Activated T-helper 2 cell treated with anti-CD3 and anti-CD28 coated beads, Interferon-gamma antibody, Interleukin-2, Interleukin-4, amounts not matched to agents 10 μg/mL and 5 μg/mL and 100 μg/mL, durations not matched to agents 14 hours and 24 hours and 36 hours (primary cell): ENCODE measurements at places on chromosomes 2 and 18. TPM values are rescaled to one million over a fixed set of nuclear protein-coding genes. Genes with fewer than 3 reads are reported as not detected.

GRCh38 chr2:66364495-66365333 is 70.2 kb upstream of the MEIS1 start:
- no peak overlapping the region for H3K27ac ChIP-seq
- H3K4me3 ChIP-seq = no peak overlapping the region
- no peak for DNase-seq
- H3K36me3 ChIP-seq = no peaks in the 10 kb centered on the region
- H3K27me3 ChIP-seq = no peaks in the 10 kb centered on the region
- H3K4me1 ChIP-seq = no peaks in the 10 kb centered on the region

DNA sequence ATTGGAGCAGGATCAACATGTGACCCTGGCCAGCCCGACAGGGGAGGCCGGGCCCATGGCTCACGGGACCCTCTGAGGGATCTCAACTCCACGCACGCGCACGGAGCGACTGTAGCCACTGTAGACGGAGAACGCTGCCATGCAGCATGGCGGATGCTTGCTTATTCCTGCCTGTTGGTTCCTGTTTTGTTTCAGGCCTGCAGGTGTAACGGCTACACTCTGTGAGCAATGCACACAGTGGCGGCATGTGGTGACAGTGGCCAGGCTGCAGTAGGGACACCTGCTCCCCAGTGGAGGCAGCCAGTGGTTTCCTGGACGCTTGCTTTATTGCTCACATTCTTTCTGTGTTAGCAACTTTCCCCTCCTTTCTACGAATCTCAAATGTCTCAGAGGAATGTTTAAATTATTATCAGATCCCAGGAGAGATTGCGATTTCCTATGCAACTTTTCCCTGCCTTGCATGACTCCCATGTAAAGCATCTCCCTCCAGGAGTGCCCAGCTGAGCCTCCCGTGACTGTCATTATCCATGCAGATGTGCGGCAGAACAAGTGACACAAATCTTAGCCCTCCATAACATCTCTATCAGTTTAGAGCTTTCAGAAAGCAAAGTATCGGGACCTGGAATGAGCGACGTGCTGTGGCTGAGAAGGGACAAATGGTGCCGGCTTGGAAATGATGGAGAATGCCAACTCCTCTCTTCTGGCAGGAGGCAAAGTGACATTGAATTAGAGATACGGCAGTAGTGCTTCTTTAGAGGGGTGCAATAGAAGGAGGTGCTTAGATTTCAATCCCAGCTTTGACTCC is 209.7 kb downstream of the ASB1 start:
- DNase-seq = no peak
- H3K27me3 ChIP-seq = peaks cover 2% of the 10 kb centered on the region
- no peaks in the 10 kb centered on the region for H3K36me3 ChIP-seq

Gene LINC00305
- not detected in 2 replicates for total RNA-seq

GRCh38 chr2:241514553-241514952 is 6.2 kb upstream of the STK25 start:
- H3K27me3 ChIP-seq = peaks cover 4% of the 10 kb centered on the region
- H3K4me3 ChIP-seq = no peak overlapping the region
- no peaks in the 10 kb centered on the region for H3K36me3 ChIP-seq
- H3K4me1 ChIP-seq = peaks cover 18% of the 10 kb centered on the region

DNA sequence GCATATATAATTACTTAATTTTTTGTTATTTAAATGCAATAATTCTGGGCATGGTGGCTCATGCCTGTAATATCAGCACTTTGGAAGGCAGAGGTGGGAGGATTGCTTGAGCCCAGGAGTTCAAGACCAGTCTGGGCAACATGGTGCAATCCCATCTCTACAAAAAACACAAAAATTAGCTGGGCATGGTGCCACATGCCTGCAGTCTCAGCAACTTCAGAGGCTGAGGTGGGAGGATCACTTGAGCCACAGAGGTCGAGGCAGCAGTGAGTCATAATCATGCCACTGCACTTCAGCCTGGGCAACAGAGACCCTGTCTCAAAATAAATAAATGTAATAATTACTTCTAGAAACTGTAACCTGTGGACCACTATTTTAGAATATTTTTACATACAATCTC is 21.5 kb upstream of the TMEM87B start:
- no peak for DNase-seq
- peaks cover 4% of the 10 kb centered on the region for H3K4me1 ChIP-seq
- no peak overlapping the region for H3K4me3 ChIP-seq
- H3K27me3 ChIP-seq = peaks cover 13% of the 10 kb centered on the region
- H3K27ac ChIP-seq = no peak overlapping the region

Gene CNDP1
- 0.09 TPM in 2 replicates for total RNA-seq
